AG04450 (cell line): ENCODE measurements at places on chromosomes 6 and 20. TPM values are rescaled to one million over a fixed set of nuclear protein-coding genes. Genes with fewer than 3 reads are reported as not detected.

The CYP21A2 gene
- polyA plus RNA-seq, result 0.05 and 0.06 TPM in 2 replicates

The CST5 gene
- not detected in 2 replicates for polyA plus RNA-seq

The ARFGEF2 gene
- 20.5 and 22.3 TPM in 2 replicates for polyA plus RNA-seq

The MUC21 gene
- polyA plus RNA-seq, result not detected in 2 replicates

The MROH8 gene
- polyA plus RNA-seq, result 2.5 TPM in 2 replicates

The AGPAT4 gene
- 7.8 and 10.0 TPM in 2 replicates for polyA plus RNA-seq

The HAO1 gene
- polyA plus RNA-seq, result not detected in 2 replicates

The CALHM6 gene
- polyA plus RNA-seq, result 0.51 and 0.81 TPM in 2 replicates

The CLIC5 gene
- polyA plus RNA-seq, result not detected in 2 replicates

The TRIM10 gene
- polyA plus RNA-seq, result not detected in 2 replicates
